ENCODE measurements at places on chromosomes 5 and 9.

- no peak for DNase-seq
Observed at GRCh38 chr5:97658116-97658900, 475.3 kb upstream of the RIOK2 start.

DNA sequence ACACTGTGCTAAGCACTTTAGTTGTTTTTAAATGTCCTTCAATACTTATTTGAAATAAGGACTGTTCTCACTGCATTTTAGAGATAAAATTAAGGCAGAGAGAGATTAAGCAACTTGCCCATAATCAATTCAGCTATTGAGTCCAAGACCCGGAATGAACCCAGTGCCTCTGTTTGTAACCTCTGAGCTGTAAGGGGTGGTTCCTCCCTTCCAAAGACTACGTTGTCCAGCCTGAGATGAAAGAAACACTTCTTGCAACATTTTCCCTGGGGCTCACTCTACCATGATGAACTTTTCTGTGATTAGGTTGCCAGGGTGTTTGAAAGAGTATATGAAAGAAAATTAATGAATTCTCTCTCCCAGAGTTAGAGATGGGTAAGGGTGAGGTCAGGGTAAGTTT is 22.0 kb upstream of the MAP1B start:
- DNase-seq: no peak

- no peak for DNase-seq
Observed at GRCh38 chr9:130300739-130301138, 35.2 kb downstream of the HMCN2 start.

- DNase-seq: no peak
Observed at GRCh38 chr5:180806351-180807011, 3.9 kb upstream of the MGAT1 start.

DNA sequence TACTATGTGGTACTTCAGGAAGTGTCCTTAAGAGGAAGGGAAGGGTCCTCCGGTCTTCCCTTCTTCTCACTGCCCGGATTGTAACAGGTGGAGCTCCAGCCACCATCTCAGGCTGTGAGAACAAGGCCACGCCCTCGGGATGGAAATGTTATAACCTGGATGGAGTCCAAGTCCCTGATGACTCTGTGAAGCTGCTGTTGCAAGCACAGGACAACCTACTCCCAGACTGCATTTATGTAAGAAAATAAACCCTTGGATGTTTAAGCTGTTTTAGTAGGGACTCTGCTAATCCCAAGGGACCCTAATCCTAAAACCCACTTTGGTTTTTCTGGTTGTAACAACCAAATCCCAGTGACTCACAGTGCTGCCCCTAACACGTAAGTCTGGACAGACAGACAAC is 221.6 kb downstream of the ACTL7B start:
- DNase-seq: no peak

DNA sequence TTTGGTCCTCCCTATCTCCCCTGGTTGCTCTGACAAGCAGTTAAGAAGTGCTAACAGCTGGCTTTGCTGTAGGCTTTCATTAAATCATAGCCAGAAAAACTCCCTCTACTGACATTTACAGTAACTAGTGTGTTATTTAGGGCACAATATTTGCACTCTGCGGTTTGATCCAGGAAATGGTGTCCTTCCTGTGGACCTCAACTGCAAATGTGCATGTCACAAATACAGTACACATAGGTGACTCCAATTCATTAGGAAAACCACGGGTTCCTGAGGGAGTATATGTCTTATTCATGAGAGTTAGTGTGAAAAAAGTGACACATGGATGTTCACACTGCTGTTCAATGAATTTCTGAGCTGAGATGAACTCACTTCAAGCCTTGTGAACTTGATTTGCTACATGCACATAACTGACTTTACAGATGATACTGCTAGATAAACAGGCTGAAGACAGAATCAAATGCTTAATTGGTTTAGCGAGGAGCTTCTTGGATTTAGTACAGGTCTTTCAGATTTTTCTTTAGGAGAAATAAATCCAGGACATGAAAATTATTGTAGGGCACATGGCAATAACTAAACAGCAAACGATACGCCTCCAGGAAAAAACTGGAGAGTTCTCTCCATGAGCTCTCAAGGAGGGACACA is 281.5 kb downstream of the EFNA5 start:
- DNase-seq: no peak

- no peak for DNase-seq
Observed at GRCh38 chr9:272251-273213, 57.9 kb downstream of the DOCK8 start.

- no peak for DNase-seq
Observed at GRCh38 chr9:96555567-96556386, 63.9 kb downstream of the CDC14B start.

DNA sequence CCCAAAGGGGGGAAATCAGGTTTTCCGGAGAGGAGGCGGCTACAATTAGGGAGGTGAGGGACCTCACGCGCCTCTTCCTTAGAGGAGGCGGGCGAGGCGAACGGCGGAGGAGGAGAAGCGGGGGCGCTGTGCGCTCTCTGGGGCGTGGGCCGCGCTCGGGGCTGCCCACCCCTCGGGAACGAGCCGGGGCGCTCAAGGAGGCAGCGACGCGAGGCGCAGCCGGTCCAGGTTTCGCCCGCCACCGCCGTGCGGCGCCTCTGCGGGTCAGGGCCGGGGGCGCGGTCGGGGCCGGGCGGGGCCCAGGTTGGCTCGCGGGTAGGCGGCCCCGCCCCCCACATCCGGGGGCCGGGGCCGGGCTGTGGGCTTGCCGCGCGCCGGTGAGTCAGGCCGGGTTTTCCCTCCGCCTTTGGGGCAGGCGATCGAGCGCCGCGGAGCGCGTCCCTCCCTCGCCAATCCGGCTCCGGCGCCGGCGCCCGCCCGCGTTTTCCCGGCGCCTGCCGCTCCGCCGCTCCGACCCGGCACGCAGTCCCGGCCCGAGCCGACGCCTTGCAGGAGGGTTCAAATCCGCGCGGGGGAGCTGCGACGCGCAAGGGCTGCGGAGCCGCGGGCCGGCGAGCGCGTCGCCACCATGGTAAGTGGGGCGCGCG is at the start of gene N4BP3:
N4BP3 (plus strand) TSS at position 392 of the 647 bp plus-strand sequence. CDS start 6,052 bp downstream, outside the sequence.
- peak; percentile 91 for DNase-seq

GRCh38 chr5:96297867-96298266 is 135.2 kb downstream of the PCSK1 start:
- no peak for DNase-seq

DNA sequence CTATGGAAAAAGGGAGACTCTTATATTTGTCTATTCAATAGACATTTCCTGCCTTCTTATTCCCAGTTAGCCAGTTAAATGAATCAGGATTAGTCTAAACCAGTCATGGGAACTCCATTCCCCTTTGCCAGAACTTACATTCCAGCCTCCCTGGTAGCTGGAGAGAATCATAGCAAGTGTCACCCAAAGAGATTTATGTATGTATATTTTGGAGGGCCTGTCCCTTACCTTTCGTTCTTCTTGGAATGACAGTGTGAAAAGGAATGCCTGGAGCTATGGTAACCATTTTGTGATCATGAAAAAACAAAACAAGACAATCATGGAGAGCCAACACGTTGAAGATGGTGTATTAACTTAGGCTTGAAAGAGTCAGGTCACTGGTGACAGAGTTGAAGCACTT is 627.7 kb downstream of the CCDC171 start:
- no peak for DNase-seq
